ENCODE measurements at places on chromosomes 16 and 17. TPM values are rescaled to one million over a fixed set of nuclear protein-coding genes. Genes with fewer than 3 reads are reported as not detected.

Gene SLC5A11
- total RNA-seq = not detected

Gene CA5A
- total RNA-seq = not detected

DNA sequence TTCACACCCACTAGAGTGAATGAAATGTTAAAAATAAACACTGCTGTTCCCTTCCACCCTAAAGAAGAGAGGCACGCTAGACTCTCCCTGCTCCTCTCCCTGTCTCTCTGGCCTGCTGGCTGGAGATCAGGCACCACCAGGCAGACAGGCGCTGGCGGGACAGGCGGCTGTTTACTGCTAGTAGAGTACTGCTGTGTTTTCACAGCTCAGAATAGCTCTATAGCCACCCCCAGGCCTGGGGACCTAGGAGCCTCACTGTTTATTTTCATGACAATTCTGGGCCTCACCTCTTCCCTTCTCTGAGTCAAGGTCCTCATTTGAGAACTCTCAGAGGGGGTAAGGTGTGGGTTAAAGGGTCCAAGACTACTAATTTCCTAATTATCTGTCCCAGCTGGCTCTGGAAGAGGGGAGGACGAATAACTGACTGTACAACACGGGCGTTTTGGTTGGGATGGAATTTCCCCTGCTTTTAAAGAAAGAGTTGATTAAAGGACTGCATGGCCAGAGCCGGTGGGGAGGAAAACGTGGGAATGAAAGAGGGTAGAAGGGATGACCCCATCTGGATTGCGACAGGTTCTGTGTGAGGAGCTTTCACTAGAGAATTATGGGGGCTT, 9.0 kb upstream of the G6PC1 start:
- peak; percentile 90 for DNase-seq

DNA sequence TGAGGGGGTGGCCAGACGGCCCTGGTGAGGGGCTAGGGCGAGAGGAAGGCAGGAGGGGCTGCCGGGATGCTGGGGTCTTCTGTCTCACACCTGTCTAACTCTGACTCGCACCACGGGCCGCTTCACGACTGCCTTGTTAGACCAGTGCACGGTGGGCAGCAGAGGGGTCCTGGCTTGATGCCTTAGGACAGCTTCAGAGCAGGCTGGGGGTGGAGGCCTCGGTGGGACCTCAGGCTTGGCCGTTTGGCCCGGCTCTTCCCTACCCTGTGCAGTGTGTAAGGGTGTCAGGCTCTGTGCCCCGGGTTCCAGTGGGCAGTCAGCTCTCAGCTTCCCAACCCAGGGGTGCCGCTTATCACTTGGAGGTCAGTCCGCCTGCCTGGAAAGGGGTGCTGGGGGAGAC, 100.7 kb downstream of the OR1D5 start:
- peak; percentile 66 for DNase-seq

DNA sequence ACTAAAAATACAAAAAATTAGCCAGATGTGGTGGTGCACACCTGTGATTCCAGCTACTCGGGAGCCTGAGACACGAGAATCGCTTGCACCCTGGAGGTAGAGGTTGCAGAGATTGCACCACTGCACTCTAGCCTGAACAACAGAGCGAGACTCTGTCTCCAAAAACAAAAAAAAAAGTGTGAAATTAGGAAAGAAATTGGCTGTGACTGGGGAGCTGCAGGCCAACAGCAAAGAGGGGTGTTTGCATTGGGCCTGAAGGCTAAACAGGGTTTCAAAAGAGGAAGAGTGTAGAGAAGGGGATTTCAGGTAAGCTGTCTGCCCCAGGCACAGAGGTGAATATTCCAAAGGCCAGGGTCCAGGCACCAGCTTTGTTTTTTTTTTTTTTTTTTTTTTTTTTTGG, 9.4 kb downstream of the BMERB1 start:
- DNase-seq = no peak

DNA sequence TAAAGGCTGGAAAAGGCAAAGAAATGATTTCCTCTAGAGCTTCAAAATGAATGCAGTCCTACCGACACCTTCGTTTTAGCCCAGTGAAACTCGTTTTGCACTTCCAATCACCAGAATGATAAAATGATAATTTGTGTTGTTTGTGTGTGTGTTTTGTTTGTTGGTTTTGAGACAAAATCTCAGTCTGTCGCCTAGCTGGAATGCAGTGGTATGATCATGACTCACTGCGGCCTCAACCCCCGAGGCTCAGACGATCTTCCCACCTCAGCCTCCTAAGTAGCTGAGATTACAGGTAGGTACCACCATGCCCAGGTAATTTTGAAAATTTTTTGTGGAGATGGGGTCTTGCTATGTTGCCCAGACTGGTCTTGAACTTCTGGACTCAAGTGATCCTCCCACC, 3.4 kb upstream of the EVPLL start:
- DNase-seq = no peak

Gene TBC1D26
- not detected for total RNA-seq

DNA sequence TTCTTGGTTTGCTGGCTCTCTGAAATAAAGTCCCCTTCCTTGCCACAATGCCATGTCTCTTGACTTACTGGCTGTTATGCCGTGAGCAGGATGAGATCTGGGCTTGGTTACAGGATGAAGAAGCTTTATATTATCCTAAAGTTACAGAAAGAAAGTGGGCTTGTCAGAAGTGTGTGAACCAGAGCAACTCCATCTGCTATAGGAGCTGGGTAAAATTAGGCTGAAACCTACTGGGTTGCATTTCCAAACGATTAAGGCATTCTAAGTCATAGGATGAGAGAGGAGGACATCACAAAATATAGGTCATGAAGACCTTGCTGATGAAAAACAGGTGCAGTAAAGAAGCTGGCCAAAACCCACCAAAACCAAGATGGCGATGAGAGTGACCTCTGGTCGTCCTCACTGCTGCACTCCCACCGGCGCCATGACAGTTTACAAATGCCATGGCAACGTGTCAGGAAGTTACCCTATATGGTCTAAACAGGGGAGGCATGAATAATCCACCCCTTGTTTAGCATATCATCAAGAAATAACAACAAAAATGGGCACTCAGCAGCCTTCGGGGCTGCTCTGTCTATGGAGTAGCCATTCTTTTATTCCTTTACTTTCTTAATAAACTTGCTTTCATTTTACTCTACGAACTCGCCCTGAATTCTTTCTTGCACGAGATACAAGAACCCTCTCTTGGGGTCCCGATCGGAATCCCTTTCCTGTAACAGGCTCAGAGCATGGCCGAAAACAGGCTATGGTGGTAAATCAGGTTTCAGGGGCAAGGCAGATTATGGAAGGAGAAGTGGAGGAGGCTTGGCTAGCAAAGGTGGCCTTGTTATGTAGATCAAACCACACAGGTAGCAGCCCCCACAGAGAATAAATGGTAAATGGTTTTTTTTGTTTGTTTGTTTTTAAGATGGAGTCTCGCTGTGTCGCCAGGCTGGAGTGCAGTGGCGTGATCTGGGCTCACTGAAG, 81.3 kb upstream of the C16orf82 start:
- DNase-seq = no peak

GRCh38 chr16:19823322-19823721, 61.3 kb downstream of the GPRC5B start:
- no peak for DNase-seq

Data from posterior vena cava (tissue), 2 donors.